ENCODE measurements at places on chromosomes 11 and 22.

- DNase-seq, result no peak
Measured at GRCh38 chr22:37043209-37043827, 8.2 kb upstream of the KCTD17 start.

DNA sequence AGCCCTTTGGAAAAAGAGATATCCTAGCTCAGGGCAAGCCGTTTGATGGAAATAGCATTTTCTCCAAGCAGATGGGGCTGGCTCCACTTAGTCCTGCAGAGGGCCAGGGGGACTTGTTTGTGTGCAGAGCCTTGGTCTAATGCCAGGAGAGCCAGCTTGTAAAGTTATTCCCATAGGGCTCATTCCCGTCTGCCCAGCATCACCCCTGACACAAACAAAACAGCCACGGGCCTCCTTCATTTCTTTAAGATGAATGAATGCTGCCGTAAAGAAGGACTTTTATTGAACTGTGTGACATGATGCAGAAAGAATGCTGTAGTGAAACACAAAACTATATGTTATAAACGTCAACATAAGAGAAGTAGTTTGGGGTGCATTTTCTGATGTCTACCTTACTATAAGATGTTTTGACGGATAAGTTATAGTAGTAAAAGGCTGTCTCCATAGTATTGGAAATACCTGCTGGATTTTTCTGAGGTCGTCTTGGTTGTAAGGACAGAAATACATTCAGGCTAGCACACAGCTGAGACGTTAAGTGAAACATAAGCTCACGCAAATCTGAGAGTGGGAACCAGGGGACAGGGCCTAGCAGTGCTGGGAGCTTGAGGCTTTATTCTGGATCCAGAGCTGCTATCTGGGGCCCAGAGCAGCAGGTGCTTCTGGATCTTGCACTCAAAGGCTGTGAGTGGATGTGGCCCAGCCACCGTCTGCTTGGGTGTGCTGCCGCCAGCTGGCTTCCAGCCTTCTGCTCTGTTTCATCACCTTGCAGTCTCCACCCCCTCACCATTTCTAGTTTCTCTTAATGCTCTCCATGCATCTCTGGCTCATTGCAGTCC lies 53.3 kb downstream of the NCAM1 start:
- no peak for DNase-seq

- DNase-seq, result no peak
Measured at GRCh38 chr11:115775846-115776245, 271.6 kb upstream of the CADM1 start.

GRCh38 chr11:76443268-76443980 lies 1.4 kb upstream of the EMSY start:
- DNase-seq, result no peak
